ENCODE measurements at places on chromosomes 11 and 22.
A peak's percentile ranks its signal among the peaks of the same experiment; 100 is the strongest.

DNA sequence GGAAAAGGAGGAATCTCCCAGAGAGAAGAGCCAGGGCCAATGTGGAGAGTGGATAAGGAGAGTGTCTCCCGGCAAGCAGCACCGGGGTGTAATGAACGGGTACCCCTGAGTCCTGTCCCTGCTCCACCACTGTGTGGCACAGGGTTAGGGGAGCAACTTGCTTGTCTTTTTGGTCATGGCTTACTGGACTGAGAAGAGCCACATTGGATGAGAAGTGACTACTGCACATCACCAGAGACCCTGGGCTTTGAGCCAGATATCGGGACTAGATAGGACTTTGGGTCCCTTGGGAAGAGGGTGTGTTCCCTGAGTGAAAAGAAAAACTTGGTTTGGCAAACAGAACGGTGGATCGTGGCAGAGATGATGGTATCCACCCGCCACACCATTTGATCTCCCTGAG, 24.6 kb downstream of the SDHAF2 start:
- no peak overlapping the region for H3K4me3 ChIP-seq
- no peaks in the 10 kb centered on the region for H3K4me1 ChIP-seq
- peaks cover 61% of the 10 kb centered on the region for H3K36me3 ChIP-seq
- peaks cover 6% of the 10 kb centered on the region for H3K27me3 ChIP-seq
- no peak for DNase-seq

GRCh38 chr11:127308291-127308690, 307.7 kb upstream of the KIRREL3 start:
- no peak overlapping the region for H3K4me3 ChIP-seq
- no peaks in the 10 kb centered on the region for H3K36me3 ChIP-seq
- H3K4me1 ChIP-seq, result no peaks in the 10 kb centered on the region
- no peak for DNase-seq
- no peak overlapping the region for H3K27ac ChIP-seq

- no peaks in the 10 kb centered on the region for H3K36me3 ChIP-seq
- peak overlapping the region; percentile 44 for H3K4me3 ChIP-seq
- H3K27ac ChIP-seq, result no peak overlapping the region
Observed at GRCh38 chr11:31817054-31817620, 6.0 kb upstream of the PAX6 start.

GRCh38 chr11:110798201-110798900, 86.1 kb upstream of the ARHGAP20 start:
- H3K4me3 ChIP-seq, result no peak overlapping the region
- DNase-seq, result no peak
- no peak overlapping the region for H3K27ac ChIP-seq
- H3K4me1 ChIP-seq, result no peaks in the 10 kb centered on the region
- no peaks in the 10 kb centered on the region for H3K36me3 ChIP-seq

- DNase-seq, result no peak
- H3K27me3 ChIP-seq, result peaks cover 53% of the 10 kb centered on the region
- H3K27ac ChIP-seq, result no peak overlapping the region
- no peaks in the 10 kb centered on the region for H3K36me3 ChIP-seq
- no peaks in the 10 kb centered on the region for H3K4me1 ChIP-seq
Observed at GRCh38 chr22:22815397-22816170, 72.0 kb upstream of the IGLL5 start.

DNA sequence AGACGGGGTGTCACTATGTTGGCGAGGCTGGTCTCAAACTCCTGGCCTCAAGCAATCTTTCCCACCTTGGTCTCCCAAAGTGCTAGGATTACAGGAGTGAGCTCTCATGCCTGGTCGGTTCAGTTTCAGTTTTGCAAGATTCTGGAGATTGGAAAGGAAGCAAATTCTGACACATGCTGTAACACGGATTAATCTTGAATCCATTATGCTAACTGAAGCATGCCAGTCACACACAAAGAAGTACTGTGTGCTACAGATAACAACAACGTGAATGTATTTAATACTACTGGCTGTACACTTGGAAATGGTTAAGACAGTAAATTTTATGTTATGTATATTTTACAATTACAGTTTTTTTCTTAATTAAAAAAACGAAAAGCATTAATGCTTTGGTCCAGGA, 107.6 kb downstream of the MED15 start:
- H3K27me3 ChIP-seq, result peaks cover 15% of the 10 kb centered on the region
- DNase-seq, result no peak
- H3K4me3 ChIP-seq, result no peak overlapping the region
- no peaks in the 10 kb centered on the region for H3K36me3 ChIP-seq
- H3K27ac ChIP-seq, result no peak overlapping the region

- H3K4me1 ChIP-seq, result no peaks in the 10 kb centered on the region
- H3K4me3 ChIP-seq, result no peak overlapping the region
- H3K27me3 ChIP-seq, result peaks cover 35% of the 10 kb centered on the region
- no peak for DNase-seq
- no peaks in the 10 kb centered on the region for H3K36me3 ChIP-seq
Observed at GRCh38 chr22:36964106-36964505, 50.7 kb downstream of the CSF2RB start.

- peak overlapping the region; percentile 64 for H3K27ac ChIP-seq
- no peak for DNase-seq
- no peak overlapping the region for H3K4me3 ChIP-seq
- peaks cover 26% of the 10 kb centered on the region for H3K4me1 ChIP-seq
- peaks cover 13% of the 10 kb centered on the region for H3K27me3 ChIP-seq
- H3K36me3 ChIP-seq, result no peaks in the 10 kb centered on the region
Observed at GRCh38 chr22:17217179-17217578, 2.1 kb downstream of the ADA2 start.

- H3K27me3 ChIP-seq, result peaks cover 11% of the 10 kb centered on the region
- H3K36me3 ChIP-seq, result no peaks in the 10 kb centered on the region
- peak overlapping the region; percentile 88 for H3K27ac ChIP-seq
- H3K4me3 ChIP-seq, result no peak overlapping the region
Observed at GRCh38 chr22:37234736-37235711, 9.0 kb downstream of the RAC2 start.

Data from nephron progenitor cell (in vitro differentiated cells).